ENCODE measurements at places on chromosomes 13 and 19.

DNA sequence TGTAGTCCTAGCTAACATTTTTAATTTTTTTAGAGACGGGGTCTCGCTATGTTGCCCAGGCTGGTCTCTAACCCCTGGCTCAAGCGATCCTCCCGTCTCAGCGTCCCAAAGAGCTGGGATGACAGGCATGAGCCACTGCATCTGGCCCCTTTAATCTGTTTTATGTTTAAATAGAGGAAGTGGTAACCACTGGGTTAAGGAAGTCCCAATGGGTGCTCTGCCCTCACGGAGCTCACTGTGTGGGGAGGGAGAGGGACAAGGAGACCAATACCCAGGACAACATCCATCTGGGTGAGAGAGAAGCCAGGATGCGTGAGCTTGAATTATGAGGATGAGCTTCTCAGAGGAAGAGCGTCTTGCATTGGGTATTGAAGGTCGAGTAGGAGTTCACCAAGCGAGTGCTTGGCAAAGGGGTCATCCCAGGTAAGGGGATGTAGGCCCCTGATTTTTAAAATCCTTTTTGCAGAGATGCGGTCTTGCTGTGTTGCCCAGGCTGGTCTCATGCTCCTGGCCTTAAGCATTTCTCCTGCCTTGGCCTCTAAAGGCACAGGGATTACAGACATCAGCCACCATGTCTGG lies 13.8 kb downstream of the YJU2 start:
- no peak for DNase-seq

DNA sequence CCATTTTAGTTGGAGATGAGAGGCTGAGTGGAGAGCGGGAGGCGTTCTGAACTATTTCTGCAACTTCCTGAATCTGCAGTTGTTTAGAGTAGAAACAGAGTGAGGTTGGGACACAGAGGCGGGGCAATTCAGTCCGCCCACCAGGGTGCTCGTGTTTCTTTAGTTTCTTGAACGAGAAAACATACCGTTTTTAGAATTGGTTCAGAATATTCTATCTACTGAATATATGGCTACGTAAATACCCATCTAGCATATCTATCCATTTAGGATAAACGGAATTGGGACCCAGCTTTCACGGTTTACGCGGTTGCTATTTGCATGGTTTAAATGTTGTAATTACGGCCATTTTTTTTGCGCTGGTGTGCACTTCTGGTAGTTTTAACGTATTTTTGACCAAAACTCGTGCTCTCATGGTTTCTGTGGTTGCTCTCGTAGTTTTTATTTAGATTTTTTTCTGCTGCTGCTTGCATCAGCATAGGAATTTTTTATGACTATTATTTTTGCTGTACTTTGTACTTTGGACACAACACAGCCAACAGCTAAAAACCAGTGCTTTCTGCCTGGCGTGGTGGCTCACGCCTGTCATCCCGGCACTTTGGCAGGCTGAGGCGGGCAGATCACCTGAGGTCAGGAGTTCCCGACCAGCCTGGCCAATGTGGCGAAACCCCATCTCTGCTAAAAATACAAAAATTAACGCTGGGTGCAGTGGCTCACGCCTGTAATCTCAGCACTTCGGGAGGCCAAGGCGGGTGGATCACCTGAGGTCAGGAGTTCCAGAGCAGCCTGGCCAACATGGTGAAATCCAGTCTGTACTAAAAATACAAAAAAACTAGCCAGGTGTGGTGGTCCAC lies 32.7 kb downstream of the TIMM13 start:
- no peak for DNase-seq

DNA sequence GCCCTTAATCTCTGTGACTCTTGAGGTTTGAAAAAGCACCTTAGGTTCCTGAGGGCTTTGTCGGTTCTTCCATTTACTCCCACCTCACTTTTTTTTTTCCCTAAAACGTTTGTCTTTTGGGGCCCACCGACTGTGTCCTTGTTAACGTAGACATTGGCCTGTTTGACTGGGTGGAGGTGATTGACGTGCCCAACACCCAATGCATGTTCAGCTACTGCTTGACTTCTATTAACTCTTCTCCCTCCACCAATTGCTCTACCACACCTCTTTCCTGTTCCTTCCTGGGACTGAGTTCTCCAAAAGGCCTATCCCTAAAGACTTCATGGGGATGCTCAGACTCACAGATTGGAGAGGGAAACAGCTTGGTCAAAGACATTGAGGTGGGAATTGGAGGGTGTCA lies 17.3 kb downstream of the CKM start:
- DNase-seq = no peak

- DNase-seq = no peak
Measured at GRCh38 chr19:55581145-55581822, 636 bp upstream of the ZNF579 start.

DNA sequence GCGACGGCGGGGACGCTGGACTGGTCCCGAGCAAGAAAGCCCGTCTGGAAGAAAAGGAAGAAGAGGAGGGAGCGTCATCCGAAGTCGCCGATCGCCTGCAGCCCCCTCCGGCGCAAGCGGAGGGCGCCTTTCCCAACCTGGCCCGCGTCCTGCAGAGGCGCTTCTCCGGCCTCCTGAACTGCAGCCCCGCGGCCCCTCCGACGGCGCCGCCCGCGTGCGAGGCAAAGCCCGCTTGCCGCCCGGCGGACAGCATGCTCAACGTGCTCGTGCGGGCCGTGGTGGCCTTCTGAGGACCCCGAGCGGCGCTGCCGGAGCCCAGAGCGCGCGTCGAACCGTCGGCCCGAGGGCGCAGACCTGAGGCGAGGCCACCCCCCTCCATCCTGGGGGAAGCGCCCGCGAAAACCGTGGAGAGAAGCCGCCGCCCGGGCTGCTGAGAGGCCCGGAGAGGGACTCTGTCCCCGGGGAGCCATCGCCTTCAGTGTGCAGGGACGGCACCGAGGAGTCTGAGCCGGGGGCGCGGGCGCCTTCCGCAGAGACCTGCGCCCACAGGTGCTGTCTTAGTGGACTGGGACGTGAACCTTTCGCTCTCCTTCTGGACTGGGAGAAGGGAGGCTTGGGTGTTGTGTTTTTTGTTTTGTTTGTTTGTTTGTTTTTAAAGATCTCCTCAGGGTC lies 3.5 kb downstream of the IER2 start:
- no peak for DNase-seq
